Suprapubic skin (tissue), 4 donors: ENCODE measurements at places on chromosomes 3 and 15.

DNA sequence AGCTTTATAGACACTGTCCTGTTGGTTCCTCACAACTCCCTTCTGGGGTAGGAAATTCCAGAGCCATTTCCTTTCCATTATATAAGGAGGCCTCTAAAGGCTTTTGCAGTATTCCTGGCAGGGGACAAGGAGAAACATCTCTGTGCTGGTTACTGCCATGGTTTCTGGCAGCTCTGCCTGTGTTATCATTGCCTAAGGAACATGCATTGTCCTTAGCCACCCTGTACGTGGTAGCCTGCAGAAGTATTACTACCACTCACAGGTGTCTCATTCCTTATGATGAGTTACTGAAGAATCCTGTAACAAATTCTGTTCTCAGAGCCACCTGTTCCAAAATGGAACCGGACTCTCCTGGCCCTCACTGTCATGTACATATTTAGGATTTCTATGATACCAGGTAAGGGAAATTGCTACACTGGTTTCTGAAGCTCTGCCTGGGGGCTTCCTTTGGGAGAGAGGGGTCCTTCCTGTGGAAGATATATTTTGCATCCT lies 58.0 kb downstream of the UMPS start:
- H3K4me3 ChIP-seq = no peak overlapping the region
- peak overlapping the region; percentile 45 for H3K27ac ChIP-seq
- no peak for DNase-seq
- peaks cover 79% of the 10 kb centered on the region for H3K4me1 ChIP-seq
- H3K27me3 ChIP-seq = no peaks in the 10 kb centered on the region

- H3K27ac ChIP-seq = no peak overlapping the region
- H3K4me1 ChIP-seq = no peaks in the 10 kb centered on the region
- H3K36me3 ChIP-seq = no peaks in the 10 kb centered on the region
- no peak for DNase-seq
- H3K4me3 ChIP-seq = no peak overlapping the region
- H3K27me3 ChIP-seq = no peaks in the 10 kb centered on the region
Measured at GRCh38 chr15:79025802-79026201, 64.8 kb downstream of the RASGRF1 start.

DNA sequence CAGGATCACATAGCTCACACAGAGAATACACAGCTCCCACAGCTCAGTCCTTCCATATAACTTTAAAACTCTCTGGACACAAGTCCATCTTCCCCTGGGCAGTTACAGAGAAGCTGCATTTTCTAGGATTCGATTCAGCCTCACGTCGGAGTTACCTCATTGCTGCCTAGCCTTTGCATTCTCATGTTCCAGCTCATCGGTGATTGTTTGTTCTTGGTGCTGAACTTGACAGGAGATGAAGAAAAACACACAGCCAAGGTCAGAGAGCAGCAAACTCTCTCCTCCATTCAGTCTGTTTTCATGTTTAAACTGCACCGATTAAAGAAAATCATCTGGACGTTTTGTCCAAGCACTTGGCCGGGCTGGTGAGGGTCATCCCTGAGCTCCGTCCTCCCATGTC lies 375.5 kb upstream of the CFAP20DC start:
- no peak overlapping the region for H3K4me3 ChIP-seq
- H3K36me3 ChIP-seq = no peaks in the 10 kb centered on the region
- DNase-seq = no peak
- H3K4me1 ChIP-seq = peaks cover 6% of the 10 kb centered on the region

DNA sequence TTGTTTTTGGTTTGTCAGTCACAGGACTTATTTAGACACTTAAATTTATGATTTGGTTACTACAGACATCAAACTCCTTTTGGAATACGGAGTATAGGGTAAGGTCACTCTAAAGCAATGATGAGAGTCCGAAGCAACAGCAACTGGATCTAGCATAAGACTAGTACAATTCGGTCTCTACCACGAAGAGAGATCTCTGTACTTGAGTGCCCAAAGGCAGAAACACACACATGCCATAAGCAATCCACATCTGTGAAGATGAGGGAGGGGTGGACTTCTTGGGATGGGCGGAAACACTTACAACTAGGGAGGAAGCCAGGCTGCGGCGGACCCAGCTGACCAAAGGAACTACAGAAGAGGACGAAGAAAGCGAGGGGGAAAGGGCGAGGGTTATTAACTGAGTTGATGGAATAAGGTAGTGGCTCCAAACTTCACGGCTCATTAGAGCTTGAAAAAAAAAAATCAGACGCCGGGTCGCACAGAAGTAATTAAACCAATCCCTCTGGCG lies 595 bp downstream of the DPH6 start:
- H3K4me3 ChIP-seq = peak overlapping the region; percentile 71
- no peaks in the 10 kb centered on the region for H3K27me3 ChIP-seq
- peak; percentile 78 for DNase-seq
- H3K4me1 ChIP-seq = peaks cover 20% of the 10 kb centered on the region

DNA sequence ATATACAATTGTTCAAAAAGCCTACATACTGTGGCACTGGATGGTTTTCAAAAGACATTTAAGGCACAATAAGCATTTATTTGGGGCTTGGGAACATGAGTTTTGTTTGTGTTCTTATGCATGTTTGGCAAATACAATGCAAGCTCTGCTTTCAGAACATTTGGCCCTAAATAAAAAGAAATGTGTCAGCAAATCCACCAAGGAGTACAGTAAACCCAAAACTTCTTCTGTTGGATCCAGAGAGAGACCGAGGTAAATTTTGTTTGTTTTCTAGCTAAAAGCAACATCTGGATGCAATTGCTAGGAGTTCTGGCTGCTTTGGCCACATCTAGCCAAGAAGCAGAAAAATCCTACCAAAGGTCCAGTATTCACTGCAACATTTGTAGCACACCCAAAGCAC lies 168.8 kb downstream of the DCLK3 start:
- no peaks in the 10 kb centered on the region for H3K27me3 ChIP-seq
- H3K36me3 ChIP-seq = no peaks in the 10 kb centered on the region
- H3K4me1 ChIP-seq = no peaks in the 10 kb centered on the region
- no peak overlapping the region for H3K27ac ChIP-seq
- H3K4me3 ChIP-seq = no peak overlapping the region

DNA sequence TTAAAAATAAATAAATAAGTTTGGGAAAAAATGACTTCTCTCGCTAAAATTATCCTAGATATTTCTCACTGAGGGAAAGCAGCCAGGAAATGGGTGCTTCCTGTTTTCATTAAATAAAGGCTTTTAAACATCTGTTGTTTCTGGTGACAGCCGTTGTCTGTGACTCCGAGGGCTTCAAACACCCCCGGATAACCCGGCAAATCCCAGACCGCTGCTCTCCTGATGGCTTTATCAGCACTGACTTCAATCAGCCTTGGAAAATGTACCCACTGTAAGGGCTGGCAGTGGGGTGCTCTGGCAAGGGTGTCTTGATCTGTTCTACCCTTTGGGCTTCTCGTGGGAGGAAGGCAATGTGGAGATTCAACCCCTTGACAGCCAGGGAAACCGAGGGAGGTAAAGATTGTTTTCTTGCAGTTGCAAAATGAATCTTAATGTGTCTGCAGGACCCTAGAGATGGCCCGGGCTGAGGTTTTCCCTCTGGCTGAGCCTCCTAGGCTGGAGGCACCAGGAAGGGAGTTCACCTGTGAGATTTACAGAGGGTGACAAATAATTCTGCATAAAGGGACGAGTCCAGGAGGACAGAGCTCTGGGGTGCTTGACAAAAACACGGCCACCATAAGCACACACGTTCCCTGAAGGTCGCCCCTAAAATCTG lies 33.6 kb upstream of the SEC13 start:
- H3K36me3 ChIP-seq = no peaks in the 10 kb centered on the region
- H3K4me3 ChIP-seq = no peak overlapping the region
- no peak overlapping the region for H3K27ac ChIP-seq

- H3K36me3 ChIP-seq = no peaks in the 10 kb centered on the region
- peaks cover 24% of the 10 kb centered on the region for H3K4me1 ChIP-seq
- no peak for DNase-seq
- H3K4me3 ChIP-seq = no peak overlapping the region
Measured at GRCh38 chr3:141655801-141656200, 82.3 kb upstream of the RNF7 start.

DNA sequence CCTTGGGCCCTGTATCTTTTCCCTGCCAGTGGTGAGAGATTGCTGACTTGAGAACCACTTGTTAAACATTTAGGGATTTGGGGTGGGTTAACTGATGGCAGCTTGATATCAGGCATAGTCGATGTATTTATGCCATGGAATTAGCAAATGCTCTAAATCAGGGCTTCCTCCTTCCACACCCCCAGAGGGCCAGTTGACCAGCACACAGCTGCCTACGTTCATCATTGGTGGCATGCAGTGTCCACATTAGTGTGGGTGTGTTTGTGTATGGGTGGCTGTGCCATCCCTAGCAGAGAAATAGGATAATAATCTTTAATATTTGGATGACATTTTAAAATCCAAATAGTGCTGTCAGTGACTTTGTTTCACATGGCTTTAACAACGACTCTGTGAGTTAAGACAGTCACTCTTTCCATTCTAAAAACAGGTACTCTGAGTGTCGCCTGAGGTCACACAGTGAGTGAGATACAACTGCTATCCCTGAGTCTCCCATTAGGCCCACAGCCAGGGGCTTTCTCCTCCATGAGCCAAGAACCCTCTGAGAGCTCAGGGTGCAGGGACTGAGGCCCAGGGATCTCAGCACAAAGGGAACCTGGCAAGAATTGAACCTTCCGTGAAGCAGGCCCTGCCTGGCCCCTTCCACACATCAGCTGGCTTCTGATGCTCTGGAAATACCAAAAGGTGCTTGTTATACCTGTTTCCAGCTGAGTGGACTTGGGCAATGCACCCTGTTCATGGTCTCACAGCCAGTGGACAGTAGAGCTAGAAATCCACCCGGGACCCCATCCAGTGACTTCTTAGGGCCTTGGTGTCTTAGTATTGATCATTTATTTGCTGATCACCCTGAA lies 4.3 kb upstream of the LTF start:
- no peaks in the 10 kb centered on the region for H3K36me3 ChIP-seq
- no peak overlapping the region for H3K27ac ChIP-seq
- H3K4me3 ChIP-seq = no peak overlapping the region
- DNase-seq = peak; percentile 37

DNA sequence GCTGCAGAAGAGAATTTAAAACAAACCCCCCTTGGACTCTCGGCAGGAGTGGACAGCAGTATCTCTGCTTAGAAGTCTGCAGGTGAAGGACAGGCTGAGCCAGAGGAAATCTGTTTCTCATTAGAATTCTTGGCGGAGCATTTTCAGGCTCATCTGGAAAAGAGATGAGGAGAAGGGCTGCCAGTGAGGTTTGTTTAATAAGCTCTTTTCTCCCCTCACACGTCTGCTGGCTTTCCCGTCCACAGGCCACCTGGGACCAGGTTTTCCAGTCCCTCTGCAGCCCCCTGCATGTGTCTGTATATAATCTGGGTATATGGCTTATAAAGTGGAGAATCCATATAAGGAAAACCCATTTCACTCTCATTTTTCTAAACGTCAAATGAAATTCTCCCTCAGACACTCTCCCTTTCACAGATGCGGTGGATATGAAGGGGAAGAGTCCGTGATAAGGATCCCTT lies 155.4 kb upstream of the TPM1 start:
- no peak for DNase-seq
- no peaks in the 10 kb centered on the region for H3K36me3 ChIP-seq
- H3K27me3 ChIP-seq = no peaks in the 10 kb centered on the region
- peaks cover 30% of the 10 kb centered on the region for H3K4me1 ChIP-seq

GRCh38 chr15:31732726-31733125 lies 297.6 kb upstream of the CHRNA7 start:
- no peak overlapping the region for H3K4me3 ChIP-seq
- no peak overlapping the region for H3K27ac ChIP-seq
- DNase-seq = no peak

GRCh38 chr15:48619446-48619845 lies 26.1 kb downstream of the FBN1 start:
- no peak overlapping the region for H3K27ac ChIP-seq
- no peak for DNase-seq
- H3K4me1 ChIP-seq = no peaks in the 10 kb centered on the region
- H3K36me3 ChIP-seq = no peaks in the 10 kb centered on the region
- no peak overlapping the region for H3K4me3 ChIP-seq

DNA sequence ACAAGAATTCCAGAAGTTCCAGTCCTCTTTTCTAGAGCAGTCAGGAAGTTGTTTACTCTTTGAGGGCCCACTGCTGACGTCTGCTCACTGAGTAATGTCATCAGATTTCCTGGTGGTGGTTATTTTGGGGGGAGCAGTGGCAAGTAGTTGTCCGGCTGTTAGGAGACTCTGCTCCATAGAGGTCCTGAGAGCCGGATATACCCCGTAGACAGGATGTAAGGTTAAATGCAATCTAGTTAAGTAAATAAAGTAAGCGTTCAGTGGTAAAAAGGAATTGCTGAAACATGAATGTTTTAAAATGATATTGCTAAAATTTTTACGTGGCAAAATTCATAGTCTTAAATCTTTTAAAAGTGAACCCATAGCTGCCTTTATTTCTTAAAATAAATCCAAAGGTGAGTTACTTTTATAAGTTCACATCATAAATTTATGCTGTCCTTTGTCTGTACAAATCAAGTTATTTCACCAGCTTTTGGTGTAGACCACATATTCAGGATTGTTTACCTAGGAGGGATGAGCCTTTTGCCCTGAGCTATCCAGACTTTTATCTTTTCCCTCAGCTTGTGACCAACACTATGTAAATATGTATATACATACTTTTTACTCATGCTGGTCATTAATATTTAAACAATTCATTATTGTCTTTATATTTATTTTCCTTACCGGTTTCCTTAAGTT lies 65.8 kb downstream of the PDE8A start:
- H3K27ac ChIP-seq = no peak overlapping the region
- no peaks in the 10 kb centered on the region for H3K36me3 ChIP-seq
- H3K27me3 ChIP-seq = no peaks in the 10 kb centered on the region
- H3K4me3 ChIP-seq = no peak overlapping the region
- no peaks in the 10 kb centered on the region for H3K4me1 ChIP-seq

DNA sequence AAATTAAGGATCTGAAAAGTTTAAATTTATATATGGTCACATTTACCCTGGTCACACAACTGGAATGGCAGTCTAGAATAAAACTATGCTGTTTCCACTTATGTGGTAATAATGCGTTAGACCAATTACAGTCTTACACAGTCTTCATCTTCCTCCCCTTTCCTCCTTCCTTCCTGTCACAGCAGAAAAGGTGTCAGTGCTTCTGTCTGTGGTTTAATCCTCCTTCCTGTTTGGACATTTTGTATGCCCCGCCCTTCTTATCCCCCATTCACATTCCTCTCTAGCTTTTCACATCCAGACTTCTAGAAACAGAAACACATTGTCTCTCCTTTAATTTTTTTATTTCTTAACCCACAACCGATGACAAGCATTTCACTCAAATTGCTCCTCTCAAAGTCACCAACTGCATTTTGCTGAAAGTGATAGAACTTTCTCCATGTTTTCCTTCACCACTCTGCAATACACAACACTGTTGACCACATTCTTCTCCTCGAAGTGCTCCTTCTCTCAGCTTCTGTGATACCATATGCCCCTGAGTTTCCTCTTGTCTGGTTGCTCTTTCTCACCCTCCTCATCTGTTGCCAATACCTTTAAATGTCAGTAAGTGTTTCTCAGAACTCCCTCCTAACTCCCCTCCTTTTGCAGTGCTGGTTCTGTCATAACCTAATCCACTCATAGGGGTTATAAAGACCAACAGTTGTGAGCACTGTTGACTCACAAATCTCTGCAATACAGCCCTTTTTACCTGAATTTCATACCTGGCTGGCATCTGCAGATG lies 271.6 kb downstream of the UBE2E2 start:
- no peaks in the 10 kb centered on the region for H3K27me3 ChIP-seq
- H3K27ac ChIP-seq = no peak overlapping the region
- H3K36me3 ChIP-seq = no peaks in the 10 kb centered on the region
- no peak overlapping the region for H3K4me3 ChIP-seq
- no peak for DNase-seq
